ENCODE measurements at places on chromosomes 13 and 19. TPM values are rescaled to one million over a fixed set of nuclear protein-coding genes. Genes with fewer than 3 reads are reported as not detected.
A peak's percentile ranks its signal among the peaks of the same experiment; 100 is the strongest.

The SLITRK6 gene
- 2.4 TPM for total RNA-seq

The UNC13A gene
- total RNA-seq = 11.2 TPM

The HTR2A gene
- total RNA-seq = 21.1 TPM

The TLE2 gene
- total RNA-seq = 26.4 TPM

The MAP2K2 gene
- total RNA-seq = 121 TPM

GRCh38 chr13:59674616-59675015 is 489.1 kb downstream of the DIAPH3 start:
- no peak for DNase-seq

- DNase-seq = no peak
These were observed 216.3 kb upstream of the PRR20A start for GRCh38 chr13:56924401-56924800.

DNA sequence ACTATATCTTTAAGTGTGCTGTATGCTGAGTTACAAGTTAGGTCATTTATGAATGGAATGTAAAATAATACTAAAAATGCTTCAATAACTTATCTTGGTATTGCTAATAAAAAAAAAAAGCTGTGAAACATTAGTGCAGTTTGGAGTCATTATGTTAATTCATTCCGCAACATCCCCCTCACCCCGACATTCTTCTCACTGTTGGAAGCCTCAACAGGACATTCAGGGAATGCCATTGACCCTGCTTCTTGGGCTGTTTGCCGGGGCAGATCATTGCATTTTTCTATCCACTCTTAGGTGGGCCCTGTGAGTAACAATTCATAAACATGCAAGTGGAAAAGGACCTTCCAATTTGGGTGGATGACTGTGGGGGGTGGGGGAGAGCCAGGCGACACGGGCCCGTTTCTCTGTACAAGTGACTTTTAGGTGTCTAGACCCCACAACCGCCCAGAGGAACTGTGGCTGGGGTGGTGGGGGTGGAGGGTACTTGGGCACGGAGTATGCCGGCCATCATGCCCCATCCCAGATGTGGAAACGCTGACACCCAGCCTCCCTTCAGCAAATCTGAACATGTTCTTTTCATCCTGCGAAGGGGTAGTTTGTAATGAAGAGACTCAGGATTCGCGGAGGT is 185.9 kb downstream of the ZNF536 start:
- DNase-seq = no peak

DNA sequence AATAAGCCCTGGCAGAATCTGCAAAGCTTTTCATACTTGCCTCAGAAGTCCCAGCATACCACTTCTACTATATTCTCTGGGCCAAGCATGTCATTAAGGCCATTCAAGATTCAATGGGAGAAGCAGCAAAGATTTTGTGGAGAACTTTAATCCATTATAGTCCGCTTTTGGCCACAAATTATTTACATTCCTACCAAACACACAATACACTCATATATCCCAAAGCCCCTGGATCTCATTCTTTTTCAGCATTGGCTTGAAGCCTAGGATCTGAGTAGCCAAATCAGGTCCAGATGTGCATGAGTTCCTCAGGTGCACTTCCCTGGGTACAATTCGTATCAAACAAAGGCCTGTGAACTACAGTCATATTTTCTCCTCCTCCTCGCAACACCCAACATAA is 203.4 kb downstream of the NDFIP2 start:
- DNase-seq = no peak

DNA sequence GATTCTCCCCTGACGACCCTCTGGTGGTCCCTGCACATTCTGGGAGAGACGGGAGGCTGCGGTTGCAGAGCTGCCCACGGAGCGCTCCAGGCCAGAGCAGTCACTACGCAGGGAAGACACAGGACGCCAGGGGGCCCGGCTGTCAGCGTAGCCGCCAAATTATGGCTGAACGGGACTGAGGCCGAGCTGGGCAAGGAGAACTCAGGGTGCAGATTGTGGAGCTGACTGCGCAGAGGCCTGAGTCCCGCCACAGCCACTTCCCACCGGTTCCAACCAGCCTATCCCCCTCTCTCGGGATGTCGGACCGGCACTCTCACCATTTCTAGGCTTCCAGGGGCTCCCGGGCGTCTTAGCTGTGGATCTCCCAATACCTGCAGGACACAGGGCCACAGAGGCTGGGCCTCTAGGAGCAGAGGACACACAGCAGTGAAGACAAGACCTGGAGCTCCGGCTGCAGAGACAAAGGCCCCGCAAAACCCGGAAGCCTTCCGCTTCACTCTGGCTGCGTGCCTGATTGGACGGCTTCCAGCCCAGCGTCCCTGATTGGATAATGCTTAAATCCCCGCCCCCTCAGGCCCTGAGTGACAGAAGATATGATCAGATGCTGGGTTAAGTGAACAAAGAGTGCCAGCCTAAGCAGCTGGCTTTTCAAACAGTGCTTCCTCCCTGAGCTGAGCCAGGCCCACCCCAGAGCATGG is at the start of gene ZNF737:
TSS of gene ZNF737 (minus strand) at position 461 of the 698 bp plus-strand sequence. CDS start at position 320, 141 bp downstream.
- peak; percentile 98 for DNase-seq

- no peak for DNase-seq
These were observed 1.7 kb upstream of the ZNF865 start for GRCh38 chr19:55603581-55604292.

GRCh38 chr13:113731192-113732175 is 27.5 kb upstream of the TMEM255B start:
- DNase-seq = no peak

- DNase-seq = no peak
These were observed 502.3 kb downstream of the KCTD12 start for GRCh38 chr13:76383676-76384461.

DNA sequence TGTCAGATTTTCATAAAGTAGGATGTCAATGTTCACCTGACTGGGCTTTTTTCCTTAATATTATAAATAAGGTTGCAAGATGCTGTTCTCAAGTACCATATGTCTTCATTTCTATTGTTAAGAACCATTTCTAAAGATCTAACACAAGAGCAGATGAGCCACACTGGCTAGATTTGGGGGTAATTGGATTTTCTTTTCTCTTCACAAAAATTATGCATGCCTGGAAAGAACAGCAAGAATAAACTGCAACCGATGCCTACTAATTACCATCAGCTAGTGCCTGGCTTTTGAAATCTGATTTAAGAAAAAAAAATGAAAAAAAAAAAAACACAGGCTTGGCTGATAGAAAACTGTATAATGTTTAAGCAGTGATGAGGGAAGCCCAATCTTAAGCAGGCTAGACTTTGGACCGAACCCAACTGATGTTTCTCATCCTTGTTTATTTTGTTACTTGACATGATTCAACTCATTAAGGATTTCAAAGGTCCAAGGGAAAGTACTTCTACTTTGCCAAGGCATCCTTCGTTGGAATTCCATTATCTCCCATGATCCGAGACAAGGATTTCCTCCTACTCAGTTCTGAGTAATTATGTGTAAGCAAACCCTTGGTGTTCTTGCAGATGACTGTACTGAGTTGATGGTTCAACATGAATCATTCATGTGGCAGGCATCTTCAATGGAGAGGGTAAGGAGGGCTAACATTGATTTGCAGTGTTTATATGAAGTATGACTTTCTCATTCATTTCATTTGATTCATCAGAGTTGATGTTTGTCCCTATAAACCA is 300.5 kb downstream of the SPRY2 start:
- peak; percentile 39 for DNase-seq

Data from spinal cord (tissue), 10 donors.